ENCODE measurements at places on chromosomes 3 and 15.

GRCh38 chr3:168684519-168684918 lies 588.8 kb upstream of the GOLIM4 start:
- no peak for DNase-seq

- DNase-seq: no peak
These were observed 307.1 kb upstream of the DPH6 start for GRCh38 chr15:35852818-35853624.

DNA sequence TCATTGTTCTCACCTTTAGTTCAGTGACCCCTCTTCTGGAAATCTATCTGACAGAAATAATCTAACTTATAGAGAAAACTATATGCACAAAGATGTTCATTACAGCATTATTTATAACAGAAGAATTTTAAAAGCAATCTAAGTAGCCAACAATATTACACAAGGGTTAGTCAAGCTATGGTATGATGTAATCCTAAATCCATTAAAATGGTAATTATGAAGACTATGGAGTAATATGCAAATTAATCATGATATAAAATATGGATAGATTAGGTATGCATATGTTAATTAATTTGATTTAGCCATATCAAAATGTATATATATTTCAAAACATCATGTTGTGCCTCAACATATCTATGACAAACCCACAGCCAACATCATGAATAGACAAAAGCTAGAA lies 17.7 kb upstream of the HERC1 start:
- DNase-seq: no peak

DNA sequence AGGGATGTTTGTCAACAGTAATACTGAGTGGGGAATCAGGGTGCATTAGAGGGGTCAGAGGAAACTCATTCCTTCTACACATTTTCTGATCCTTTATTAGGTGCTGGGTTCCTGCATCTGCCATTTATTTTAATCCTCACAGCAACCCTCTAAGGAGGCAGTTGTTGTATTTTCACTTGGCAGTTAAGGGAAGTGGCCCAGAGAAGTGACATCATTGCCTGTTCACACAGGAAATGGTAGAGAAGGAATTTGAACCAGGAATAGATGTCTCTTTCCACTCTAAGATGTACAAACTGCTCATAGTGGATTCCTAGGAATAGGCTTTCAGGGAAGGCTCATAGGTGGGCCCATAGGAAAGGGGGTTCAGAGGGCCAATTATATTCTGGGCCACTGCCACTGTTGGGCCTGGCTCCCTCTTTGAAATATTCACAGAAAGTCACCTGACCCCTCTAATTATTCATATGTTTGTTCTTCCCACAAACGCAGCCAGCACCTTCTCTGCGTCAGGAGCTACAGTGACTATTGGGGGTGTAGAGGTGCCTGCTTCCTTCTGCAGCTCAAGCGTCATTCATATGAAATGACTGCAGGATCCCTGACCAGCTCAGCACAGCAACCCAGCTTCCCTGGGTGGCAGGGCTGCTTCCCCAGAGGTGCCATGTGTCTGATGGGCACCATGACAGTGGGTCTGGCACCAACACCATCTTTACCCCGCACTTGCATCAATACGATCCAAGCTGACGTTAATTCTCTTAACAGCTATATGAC lies 163.9 kb upstream of the SMAD3 start:
- no peak for DNase-seq

DNA sequence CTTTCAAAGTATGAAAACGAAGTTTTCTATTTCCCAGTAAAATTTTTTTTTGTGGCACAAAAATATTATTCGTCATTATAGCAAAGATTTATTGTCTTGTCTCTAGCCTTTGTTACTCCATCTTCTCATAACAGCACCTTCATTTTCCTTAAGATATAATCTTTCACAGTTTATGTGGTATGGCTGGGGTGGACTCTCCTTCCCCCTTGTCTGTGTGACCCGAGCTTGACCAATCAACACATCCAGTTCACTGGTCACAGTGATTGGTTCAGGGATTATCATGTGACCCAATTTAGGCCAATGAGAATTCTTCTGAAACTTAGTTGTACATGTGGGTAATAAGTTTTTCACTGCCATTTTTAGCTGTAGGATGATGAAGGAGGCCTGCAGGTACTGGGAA lies 71.2 kb upstream of the DCBLD2 start:
- DNase-seq: no peak

DNA sequence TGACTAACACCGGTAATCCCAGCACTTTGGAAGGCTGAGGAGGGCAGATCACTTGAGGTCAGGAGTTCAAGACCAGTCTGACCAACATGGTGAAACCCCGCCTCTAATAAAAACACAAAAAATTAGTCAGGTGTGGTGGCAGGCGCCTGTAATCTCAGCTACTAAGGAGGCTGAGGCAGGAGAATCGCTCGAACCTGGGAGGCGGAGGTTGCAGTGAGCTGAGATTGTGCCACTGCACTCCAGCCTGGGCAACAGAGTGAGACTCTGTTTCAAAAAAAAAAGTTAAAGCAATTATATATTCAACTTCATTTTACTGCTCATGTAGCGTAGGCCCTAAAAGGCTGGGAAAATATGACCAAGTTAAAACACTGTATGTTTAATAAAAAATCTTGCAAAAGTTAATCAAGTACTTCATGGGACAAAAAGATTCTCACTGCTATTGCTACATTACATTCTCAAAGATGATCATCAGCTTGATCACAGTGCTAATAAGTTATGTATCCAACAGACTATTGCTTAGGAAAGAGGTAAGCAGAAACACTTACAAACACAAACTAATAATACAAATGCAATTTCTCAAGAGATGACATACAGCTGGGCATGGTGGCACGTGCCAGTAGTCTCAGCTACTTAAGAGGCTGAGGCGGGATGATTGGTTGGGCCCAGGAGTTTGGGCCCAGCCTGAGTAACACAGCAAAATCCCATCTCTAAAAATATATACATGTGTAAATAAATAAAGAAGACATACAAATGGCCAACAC lies 2.7 kb downstream of the COPS2 start:
- DNase-seq: no peak

GRCh38 chr15:87849181-87849580 lies 407.4 kb downstream of the NTRK3 start:
- DNase-seq: no peak

DNA sequence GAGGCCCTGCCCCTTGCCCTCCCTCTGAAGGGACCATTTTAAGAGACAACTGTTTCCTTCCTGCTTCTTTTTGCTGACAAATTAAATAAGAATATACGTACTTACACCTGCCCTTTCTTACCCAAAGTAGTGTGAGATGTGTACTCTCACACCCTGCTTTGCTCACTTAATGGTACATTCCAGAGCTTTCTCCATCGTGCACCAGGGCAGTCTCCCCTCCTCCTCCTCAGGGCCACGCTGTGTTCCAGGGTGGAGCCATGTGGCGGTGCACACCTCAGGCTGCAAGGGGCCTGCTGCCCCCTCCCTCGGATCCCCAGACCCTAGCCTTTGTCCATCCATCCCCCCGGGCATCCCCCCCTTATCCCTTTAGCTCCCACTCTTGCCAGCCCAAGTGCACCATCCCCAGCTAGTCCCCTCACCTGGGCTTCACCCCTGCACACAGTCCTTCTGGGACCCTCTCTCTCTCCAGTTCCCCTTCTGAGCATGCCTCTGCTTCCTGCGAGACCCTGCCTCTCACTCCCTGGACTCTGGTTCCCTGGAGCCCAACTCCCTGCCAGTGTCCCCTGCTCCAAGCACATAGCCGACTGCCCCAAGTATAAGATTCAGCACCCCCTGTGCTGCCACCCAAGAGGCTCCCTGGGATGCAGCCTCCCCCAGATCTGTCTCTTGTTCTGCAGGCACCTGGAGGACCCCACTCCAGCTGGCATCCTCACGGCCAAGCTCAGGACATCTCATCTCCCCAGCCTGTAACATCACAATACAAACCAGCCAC lies 89.5 kb upstream of the IQSEC1 start:
- no peak for DNase-seq

GRCh38 chr3:89521328-89521727 lies 413.9 kb downstream of the EPHA3 start:
- no peak for DNase-seq

DNA sequence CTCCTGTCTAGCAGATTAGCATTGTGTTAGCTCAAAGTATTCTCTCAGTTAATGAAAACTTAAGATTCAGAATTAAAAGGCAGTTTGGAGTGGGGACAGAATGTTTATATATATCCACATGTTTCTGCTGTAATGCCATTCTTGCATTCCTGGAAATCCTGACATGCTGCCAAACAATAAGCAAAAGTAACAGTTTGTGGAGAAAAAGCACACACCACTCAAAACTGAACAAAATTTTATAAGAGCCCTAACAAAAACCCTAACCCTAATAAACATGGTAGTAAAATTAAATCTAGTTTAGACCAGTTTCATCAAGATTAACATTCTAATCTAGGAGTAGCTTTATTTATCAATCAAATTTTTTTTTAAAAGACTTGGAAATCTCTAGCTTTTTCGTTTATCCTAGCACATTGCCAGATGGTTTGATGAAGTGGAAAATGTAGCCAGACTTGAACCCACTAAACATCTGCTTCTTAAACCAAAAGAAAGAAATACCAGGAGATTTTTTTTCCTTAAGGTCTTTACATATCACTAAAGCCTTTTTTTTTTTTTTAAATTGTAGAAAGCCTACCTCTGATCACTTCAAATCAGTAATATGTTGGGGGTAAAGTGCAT lies 3.7 kb downstream of the TCAIM start:
- no peak for DNase-seq

GRCh38 chr3:21620511-21621155 lies 130.4 kb downstream of the ZNF385D start:
- DNase-seq: no peak

DNA sequence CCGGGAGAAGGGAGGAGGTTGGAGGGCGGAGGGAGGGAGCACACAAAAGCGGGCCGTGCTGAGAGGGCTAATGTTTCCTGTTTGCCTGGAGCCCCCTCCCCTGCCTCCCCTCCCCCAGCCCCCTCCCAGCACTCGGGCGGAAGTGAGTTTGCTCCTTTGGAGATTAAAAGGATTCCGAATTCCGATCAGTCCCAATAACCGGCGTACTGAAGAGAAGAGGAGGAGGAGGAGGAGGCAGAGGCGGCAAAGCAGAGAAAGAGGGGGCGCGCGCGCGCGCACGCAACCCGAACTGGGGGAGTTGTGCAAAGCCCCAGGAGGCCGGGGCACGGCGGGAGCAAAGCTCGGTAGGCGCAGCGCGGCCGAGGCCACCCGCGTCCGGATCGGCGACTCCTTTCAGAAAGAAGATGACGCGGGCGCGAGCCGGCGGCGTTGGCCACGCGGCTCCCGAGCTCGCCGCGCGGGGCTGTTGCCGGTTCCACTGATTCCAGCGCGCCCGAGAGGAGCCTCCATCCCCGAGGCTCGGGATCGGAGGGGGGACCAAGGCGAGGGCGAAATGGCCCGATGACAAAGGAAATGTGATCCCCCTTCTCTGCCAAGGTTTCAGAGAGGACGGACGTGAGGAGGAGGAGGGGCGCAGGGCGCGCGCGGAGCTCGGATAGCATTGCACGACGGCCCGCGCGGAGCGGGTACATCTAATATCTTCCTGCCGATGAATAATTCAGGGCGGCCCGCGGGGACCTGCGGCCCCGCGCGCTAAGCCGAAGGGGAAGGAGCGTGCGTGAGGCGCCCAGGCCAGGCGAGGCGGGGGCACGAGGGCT lies 1.1 kb upstream of the TRIM71 start:
- DNase-seq: no peak

GRCh38 chr3:132445817-132446216 lies 28.5 kb downstream of the DNAJC13 start:
- no peak for DNase-seq

DNA sequence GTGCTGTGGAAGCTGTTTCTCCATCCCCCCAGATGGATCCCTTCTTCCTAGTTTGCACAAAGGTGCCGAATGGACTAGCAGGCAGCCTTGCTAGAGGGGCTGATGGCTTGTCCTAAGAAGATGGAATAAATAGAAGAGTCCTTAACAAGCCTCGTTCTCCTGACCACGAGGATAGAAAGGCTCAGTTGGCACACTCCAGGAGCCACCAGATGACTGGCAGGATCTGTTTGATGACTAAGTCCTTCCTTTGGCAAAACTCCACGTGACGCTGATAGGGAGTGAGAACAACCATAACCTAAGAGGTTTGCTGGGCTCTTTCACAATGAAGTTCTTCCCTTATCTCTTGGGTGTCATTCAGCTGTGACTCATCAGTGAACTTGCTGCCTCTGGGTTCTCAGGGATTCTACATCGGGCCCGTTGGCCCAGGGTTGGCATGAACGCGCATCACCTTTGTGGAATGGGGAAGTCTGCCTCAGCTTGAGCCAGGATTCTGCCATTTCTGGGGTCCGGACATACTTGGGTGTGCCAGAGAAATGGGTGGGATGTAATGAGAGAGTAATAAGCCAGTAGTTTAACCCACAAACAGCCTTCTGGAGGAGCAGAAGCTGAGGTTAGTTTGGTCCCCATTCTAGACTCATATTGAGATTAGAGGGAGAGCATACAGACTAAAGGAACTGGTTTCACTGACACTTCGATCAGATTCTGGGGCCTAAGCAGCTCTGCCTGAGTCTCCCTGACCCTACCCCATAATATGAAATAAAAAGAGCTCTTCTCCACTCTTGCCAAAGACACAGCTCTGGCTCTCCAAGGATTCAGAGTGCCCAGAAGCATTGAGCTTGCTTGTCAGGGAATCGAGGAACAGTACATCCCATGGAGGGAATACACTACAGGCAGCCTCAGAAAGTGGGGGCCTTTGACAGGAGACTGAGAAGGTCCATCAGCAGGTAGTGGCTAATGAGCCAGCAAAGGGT lies 2.0 kb upstream of the MELTF start:
- peak; percentile 32 for DNase-seq

- DNase-seq: no peak
These were observed 20.1 kb downstream of the SPTBN5 start for GRCh38 chr15:41873711-41874110.

GRCh38 chr3:40118091-40118490 lies 191.4 kb upstream of the EIF1B start:
- no peak for DNase-seq

GRCh38 chr3:121073011-121073410 lies 165.0 kb downstream of the STXBP5L start:
- DNase-seq: no peak

GRCh38 chr3:163812006-163812405 lies 1266.3 kb downstream of the SI start:
- DNase-seq: no peak

GRCh38 chr3:12393894-12394293 lies 90.4 kb upstream of the TSEN2 start:
- no peak for DNase-seq

DNA sequence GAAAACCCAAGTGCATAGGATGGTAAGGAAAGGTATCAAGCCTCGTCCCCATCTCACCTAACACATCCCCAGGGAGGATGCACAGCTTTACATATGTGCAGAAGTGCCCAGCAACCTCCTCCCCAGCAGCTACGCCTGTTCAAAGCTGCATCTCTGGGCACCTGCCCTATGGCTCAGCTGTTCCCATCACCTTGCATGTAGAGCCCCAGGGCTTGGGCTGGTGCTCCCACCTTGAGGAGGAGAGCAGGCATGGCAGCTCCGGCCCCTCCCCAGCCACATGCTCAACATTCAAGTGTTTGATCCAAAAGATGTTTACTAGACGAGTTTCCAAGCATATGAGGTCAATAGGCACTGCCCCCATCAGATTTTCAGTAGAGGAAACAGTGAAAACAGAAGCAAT lies 173.5 kb downstream of the ATP10A start:
- DNase-seq: no peak

GRCh38 chr3:170802164-170803151 lies 67.5 kb downstream of the RPL22L1 start:
- DNase-seq: peak; percentile 65
